Tibial nerve (tissue), 4 donors: ENCODE measurements at places on chromosomes 6 and 20. TPM values are rescaled to one million over a fixed set of nuclear protein-coding genes. Genes with fewer than 3 reads are reported as not detected.

Gene PYGB
- total RNA-seq, result 71.6 TPM

Gene STK4
- 24.3 TPM for total RNA-seq

Gene PPP1R3G
- 5.1 TPM for total RNA-seq

Gene GHRH
- total RNA-seq, result not detected

Gene GSTA2
- not detected for total RNA-seq

Gene CST7
- not detected for total RNA-seq

Gene OR2H1
- total RNA-seq, result not detected

Gene TFAP2C
- total RNA-seq, result 0.20 TPM

Gene KIF25
- total RNA-seq, result not detected
